ENCODE measurements at places on chromosomes 6 and 20.

GRCh38 chr6:13314806-13315205 lies 13.5 kb downstream of the TBC1D7 start:
- no peak for DNase-seq

DNA sequence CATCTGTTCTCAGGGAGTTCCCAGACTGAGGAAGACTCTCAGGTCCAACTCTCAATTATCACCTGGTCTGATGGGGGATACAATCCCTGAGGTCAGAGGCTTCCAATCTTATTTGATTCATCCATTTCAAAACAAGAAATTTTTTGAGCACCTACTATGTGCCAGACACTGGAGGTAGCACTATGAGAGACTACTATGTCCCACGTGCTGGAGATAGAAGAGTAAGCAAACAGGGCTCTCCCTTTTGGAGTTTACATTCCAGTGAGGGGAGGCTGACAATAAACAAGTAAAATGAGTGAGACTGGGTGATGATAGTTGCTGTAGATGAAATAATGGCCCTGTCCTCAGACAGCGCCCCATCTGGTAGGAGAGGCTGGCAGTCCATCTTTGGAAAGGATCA lies 16.5 kb downstream of the TMEM151B start:
- DNase-seq: no peak

DNA sequence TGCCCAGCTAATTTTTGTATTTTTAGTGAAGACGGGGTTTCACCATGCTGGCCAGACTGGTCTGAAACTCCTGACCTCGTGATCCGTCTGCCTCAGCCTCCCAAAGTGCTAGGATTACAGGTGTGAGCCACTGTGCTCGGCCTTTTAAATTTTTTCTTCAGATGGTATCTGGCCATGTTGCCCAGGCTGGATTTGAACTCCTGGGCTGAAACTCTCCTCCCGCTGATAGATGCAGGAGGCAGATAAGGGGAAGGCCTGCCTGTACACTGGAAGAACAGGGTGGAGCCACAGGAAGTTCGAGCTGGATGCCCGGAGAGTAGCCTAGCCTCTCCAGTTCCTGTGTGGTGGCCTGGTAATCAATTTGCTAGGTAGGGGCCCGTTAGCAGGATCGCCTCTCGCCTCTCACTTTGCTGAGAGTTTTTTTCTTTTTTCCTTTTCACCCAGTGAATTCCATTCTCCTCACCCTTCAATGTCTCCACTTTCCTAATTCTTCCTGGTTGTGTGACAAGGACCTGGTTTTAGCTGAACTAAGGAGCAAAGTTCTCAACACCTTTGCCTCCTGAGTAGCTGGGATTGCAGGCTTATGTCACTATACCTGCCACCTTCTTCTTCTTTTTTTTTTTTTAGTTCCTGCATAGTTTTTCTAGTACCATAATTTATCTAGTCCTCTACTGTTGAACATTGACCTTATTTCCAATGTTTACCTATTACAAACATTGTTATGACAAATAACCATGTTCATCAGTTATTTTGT lies 19.4 kb upstream of the ITCH start:
- DNase-seq: no peak

GRCh38 chr6:31760790-31761189 lies 1.7 kb upstream of the SAPCD1 start:
- no peak for DNase-seq

- DNase-seq: no peak
These were observed 38.1 kb downstream of the ECT2L start for GRCh38 chr6:138833816-138834539.

DNA sequence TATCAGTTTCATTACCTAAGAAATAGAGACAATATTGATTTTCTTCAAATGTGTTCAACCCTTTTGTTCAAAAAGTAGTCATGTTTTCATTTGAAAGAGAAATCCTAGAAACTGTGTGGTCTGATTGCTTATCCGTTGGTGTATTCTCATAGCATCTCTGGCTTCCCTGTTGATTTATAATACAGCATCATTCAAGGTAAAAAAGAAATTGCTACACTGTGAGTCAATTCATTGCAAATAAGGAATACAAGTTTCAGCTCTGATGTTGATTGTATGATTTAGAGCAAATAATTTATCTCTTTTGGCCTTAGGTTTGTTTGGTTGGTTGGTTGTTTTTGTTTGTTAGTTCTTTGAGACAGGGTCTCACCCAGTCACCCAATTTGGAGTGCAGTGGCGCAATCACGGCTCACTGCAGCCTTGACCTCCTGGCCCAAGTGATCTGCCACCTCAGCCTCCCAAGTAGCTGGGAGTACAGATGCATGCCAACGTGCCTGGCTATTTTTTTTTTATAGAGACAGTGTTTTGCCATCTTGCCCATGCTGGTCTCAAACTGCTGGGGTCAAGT lies 185.5 kb upstream of the TNFAIP3 start:
- no peak for DNase-seq

DNA sequence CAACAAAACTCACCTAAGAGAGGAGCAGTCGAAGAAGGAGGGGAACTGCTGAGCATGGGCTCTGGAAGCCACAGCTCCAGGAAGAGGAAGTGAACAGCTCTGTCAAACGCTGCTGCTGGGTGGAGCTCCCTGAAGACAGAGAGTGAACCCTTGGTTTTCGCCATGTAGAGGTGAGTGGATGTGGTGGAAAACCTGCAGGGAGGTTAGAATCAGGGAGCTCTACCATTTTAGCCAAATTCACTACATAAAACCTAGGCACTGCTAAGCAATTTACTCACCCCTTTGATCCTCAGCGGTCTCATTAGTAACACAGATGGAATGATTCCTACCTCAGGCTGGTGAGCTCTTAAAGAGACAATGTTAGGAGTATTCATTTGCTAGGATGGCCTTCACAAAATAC lies 19.4 kb upstream of the TFAP2A start:
- no peak for DNase-seq

DNA sequence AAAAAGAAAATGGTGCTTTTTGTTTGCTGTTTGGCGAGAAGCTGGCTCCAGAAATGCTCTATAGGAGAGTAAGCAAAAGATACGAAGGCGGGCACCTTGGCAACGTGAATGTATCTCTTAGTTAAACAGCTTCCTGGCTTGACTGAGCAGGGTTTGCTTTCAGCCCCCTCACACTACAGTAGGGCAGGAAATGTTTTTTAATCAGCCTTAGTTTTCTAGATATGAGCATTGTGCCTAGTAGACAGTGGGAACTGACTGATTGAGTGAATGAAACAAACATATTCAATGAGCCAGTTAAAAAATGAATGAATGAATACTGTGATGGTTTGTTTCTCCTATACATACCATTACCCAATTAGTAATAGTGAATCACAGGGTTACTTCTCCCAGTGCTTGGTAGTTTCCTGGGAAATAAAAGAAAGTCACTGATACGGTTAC lies 19.9 kb downstream of the CAP2 start:
- no peak for DNase-seq

GRCh38 chr6:104813552-104813951 lies 46.2 kb downstream of the HACE1 start:
- no peak for DNase-seq

DNA sequence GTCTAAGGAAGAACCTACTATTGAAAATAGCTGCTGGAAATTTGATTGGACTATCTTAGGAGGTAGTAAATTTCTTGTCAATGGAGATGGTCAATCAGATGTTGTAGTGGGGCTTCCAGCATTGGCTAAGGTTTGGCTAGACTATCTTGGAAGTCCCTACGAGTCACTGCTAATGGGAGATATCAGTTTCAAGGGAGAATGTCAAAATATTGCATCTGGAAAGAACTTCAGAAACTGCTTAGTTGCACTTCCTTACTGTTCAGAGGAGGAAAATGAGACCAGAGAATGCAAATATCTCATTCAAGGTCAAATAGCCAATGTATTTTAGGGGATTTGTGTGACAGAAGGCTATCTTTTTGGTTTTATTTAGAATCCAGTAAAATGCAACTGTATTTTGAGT lies 53.5 kb upstream of the CCN2 start:
- no peak for DNase-seq

- DNase-seq: no peak
These were observed 55.6 kb downstream of the GOPC start for GRCh38 chr6:117546674-117547073.

All from stimulated activated CD4-positive, alpha-beta T cell treated with anti-CD3 and anti-CD28 coated beads, Interleukin-15, amount 100 ng/mL, for 48 hours (primary cell).